ENCODE measurements at places on chromosomes 4 and X.

- no peak for DNase-seq
These were observed 3.8 kb downstream of the MAEA start for GRCh38 chr4:1293531-1293941.

GRCh38 chr4:6724421-6725111 is 8.6 kb downstream of the BLOC1S4 start:
- no peak for DNase-seq

DNA sequence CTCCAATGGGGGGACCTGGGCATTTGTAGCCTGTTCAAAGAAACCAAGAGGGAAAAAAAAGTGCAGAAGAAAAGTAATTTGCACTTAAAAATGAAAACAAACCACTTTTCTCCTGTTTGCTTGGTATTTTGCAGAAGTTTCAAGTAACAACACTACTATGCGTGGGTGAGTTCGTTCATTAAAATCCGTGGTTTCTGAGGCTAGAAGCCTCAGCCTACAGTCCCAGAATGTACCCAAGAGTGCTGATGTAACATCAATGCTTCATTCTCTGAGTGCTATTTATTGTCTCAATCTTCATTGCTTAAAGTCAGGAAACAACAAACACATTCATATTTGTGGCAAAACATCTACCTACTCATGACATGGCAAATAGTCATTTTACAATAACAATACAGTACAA is 29.2 kb downstream of the LGI2 start:
- DNase-seq: no peak

GRCh38 chrX:31126205-31126604 is 54.4 kb upstream of the FTHL17 start:
- DNase-seq: no peak

DNA sequence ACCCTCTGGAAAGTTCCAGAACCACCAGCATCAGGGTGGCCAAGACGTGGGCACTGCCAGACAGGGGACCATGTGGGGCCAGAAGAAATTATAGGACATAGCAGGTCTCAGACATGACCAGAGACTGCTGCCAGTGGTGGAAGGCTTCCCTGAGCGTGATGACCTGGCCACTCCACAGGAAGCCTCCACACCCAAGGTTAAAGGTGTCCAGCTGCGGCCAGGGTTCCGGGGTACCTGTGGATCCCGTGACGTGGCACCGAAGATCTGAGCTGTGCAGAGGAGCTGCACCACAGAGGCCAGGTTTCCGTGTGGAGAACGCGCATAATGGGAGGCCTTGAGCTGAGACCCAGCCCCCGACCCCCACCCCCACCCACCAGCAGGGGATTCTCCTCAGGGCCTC is 16.4 kb upstream of the CTBP1 start:
- no peak for DNase-seq

GRCh38 chr4:146095091-146095690 is 80.3 kb upstream of the LSM6 start:
- DNase-seq: no peak

GRCh38 chr4:40087799-40088366 is 31.2 kb downstream of the N4BP2 start:
- DNase-seq: no peak

DNA sequence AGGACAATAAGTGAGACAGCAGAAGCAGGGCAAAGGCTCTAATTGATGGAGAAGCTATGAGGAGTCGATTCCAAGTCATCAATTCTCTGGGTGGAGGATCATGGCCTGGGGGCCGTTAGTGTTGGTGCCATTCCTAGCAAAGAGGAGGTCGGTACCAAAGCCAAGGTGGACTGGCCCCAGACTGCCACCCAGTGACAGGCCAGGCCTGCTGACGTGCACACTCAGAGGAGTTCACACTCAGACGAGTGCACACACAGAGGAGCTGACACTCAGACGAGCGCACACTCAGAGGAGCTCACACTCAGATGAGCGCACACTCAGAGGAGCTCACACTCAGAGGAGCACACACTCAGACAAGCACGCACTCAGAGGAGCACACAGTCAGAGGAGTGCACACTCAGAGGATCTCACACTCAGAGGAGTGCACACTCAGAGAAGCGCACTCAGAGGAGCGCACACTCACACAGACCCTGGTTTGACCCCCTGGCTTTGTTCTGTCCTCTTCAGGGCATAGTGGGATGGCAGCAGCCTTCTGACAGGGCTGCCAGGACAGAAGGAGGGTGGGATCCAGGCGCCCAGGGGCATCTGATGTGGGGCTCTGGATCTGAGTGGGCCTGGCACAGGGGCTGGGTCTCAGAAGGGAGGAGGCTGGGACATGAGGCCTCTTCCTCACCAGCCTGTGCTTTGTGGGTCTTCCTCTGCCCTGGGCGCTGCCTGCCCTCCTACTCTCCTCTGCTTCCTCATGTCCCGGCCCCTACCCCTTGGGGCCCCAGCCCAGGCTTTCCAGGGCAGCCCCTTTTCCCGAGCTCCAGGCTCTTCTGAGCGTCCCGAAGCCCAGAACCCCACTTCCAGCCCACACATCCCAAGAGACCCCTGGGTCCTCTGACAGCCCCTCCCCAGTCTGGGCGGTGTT is 41.7 kb upstream of the NKX1-1 start:
- no peak for DNase-seq

GRCh38 chr4:117626664-117627063 is 407.6 kb upstream of the NDST3 start:
- no peak for DNase-seq

DNA sequence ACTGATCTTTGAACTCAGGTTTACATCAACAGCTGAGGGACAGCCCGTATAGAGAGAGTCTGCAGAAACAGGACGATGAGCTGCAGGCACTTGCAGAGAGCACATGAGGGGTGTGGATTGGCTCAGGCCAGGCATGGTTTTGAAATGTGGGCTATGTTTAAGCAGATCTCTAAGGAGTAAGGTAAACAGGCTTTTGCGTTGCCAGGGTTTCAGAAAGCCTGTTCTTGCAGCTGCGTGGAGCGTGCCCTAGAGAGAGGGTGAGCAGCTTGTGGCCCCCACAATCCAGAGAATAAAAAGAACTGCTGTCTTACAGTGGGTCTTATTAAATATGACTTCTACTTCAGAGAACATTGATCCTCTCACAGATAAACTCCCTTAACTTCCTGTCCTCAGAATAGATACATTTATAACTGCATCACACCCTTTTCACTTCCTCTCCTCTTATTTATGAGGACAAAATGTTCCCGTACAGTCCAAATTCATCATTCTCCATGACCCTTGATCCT is 64.1 kb downstream of the TMA16 start:
- DNase-seq: no peak

GRCh38 chrX:10725071-10725470 is 104.7 kb upstream of the MID1 start:
- no peak for DNase-seq

GRCh38 chr4:56656346-56656643 is 24.8 kb downstream of the HOPX start:
- DNase-seq: no peak

DNA sequence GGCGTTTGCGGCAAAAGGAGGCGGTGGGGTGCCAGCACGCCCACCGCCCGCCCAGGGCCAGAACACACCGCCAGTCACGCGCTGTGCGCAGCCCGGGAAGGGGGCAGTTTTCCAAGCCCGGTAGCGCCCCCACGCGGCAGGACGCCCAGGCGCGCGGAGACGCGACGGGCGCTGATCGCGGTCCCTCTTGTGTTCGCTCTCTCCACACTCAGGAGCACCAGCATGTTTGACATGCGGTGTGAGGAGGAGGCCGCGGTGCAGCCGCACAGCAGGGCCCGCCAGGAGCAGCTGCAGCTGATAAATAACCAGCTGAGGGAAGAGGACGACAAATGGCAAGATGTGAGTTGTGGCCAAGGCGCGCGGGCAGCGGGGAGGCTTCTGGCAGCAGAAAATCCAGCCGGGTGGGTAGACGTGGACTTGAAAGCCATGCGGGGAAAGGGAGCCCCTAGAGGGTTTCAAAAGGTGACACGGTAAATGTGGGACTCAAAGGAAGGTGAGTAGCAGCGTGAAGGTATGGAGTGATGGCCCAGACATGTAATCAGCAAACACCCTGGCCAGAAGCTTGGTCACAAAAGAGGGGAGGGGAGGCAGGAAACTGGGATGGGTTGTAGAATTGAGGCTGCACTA is 104.1 kb downstream of the PHOX2B start:
- DNase-seq: no peak

DNA sequence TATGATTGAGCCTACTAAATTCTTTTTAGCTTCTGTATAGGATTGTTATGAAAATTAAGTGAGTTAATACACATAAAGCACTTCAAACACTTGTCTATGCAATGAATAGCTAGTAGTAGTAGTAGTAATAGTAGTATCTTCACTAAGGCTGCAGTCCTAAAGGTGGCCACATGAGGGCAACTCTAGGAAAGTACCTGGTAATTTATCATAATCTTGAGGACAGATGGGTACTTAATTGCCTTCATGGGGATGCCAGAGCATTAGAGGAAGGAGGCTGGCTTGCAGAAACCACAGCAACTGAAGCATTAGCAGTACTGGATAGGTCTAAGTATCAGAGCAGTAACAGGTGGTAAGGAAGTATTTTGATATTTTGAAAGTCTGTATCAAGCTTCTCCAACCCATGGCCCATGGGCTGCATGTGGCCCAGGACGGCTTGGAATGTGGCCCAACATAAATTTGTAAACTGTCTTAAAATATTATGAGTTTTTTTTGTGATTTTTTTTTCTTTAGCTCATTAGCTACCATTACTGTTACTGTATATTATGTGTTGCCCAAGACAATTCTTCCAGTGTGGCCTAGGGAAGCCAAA is 17.3 kb downstream of the NIPAL1 start:
- DNase-seq: no peak

- DNase-seq: no peak
These were observed 41.8 kb downstream of the ADRA2C start for GRCh38 chr4:3807822-3808496.

- DNase-seq: no peak
These were observed 220.2 kb upstream of the ATP6AP2 start for GRCh38 chrX:40360557-40360956.

GRCh38 chr4:157221895-157222770 is 1.6 kb downstream of the GRIA2 start:
- DNase-seq: no peak

- no peak for DNase-seq
These were observed 390.0 kb downstream of the GRXCR1 start for GRCh38 chr4:43282534-43282933.

DNA sequence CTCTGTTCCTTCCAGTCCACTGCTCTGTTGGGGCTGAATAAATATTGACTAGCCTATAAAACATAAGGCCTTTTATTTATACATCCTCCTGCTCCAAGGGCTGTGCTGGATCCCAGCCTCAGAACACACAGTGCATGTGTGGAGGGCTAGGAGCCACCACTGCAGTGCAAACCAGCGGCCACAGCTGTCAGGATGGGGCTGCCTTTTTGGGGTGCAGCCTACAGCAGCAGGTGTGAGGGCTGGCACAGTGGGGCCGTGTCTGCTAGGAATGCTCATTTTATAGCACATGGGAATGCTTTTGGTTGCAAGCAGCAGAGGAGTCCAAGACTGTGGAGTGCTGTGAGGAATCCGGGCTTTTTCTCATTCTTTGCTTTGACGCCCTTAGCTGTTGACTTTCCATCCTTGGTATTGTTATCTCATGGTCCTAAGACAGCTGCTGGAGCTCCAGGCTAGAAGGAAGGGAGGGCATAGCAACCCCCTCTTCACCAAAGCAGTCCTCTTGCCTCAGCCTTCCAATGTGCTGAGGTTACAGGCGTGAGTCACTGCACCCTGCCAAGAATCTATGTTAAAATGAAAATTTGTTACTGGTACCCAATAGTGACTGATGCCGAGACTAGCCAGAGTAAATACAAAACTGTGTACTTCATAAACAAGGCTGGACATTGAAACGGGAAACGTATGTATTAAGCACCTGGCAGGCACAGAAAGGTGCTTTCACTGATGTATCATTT is 334.3 kb upstream of the GATB start:
- DNase-seq: no peak

DNA sequence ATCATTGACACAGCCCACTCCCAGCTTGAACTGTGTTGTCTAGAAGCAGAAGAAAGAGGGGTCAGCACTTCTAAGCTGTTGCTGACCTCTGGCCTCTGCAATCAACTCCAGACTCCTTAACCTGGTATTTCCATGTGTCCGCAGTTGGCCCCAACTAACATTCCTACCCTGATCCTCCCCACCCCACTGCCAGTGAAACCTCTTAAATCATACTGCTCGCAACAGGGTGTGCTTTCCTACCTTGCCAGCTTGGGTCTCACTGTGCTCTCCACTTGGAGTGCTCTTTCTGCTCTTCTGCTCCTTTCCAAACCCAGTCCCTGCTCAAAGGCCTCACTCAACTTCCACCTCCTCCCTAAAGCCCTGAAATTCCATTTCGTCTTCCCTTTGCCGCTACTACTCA is 52.3 kb upstream of the RPS6KA3 start:
- no peak for DNase-seq

- no peak for DNase-seq
These were observed 45.0 kb downstream of the SOD3 start for GRCh38 chr4:24840362-24840761.

DNA sequence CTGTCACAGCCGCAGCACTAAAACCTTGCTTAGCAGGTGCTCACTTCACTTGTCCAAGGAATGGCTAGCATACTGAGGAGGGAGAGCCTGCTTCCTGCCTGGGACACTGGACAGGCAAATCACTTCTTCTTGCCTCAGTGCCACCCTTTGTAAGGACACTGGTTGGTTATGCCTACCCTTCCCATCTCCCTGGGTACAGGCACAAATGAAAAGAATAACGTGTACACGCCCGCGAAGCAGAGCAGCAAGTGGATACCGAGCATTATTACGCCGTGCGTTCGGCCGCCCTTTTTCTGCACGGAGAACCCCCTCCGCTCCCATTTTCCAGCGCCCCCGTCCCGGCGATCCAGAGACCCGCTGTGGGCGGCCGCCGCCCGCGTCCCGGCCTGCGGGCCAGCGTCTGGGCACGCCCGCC is 338 bp upstream of the KLHL2 start:
- DNase-seq: no peak

- no peak for DNase-seq
These were observed 7.2 kb downstream of the ANKRD17 start for GRCh38 chr4:73251384-73251783.

DNA sequence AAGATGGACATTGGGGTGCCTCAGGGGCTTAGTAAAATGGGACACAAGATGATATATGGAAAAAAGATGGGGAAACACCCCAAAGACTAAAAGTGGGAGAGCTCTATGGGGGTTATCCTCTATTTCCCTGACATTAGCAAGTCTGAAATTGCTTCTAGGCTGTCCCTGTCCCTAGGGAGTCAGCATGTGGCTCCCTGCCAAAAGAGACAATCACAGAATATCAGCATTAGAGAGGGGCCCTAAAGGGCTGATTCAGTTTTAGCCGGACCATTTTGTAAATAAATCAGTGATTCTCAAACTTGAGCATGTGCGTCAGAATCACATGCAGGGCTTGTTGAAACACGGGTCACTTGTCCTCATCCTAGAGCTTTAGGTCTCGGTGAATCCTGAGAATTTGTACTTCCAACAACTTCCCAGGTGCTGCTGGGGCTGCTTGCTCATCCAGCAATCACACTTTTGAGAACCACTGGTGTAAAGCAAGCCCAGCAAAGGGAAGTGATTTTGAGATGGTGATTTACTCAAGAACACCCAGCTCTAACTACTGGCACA is 165.3 kb upstream of the DGKK start:
- no peak for DNase-seq

- no peak for DNase-seq
These were observed 171.9 kb upstream of the PGRMC2 start for GRCh38 chr4:128459547-128459946.

- DNase-seq: no peak
These were observed 43.1 kb upstream of the BCOR start for GRCh38 chrX:40140706-40141499.
